Mammary epithelial cell (primary cell): ENCODE measurements at places on chromosomes 2 and 18. TPM values are rescaled to one million over a fixed set of nuclear protein-coding genes. Genes with fewer than 3 reads are reported as not detected.

The ANKRD30B gene
- not detected for polyA plus RNA-seq

DNA sequence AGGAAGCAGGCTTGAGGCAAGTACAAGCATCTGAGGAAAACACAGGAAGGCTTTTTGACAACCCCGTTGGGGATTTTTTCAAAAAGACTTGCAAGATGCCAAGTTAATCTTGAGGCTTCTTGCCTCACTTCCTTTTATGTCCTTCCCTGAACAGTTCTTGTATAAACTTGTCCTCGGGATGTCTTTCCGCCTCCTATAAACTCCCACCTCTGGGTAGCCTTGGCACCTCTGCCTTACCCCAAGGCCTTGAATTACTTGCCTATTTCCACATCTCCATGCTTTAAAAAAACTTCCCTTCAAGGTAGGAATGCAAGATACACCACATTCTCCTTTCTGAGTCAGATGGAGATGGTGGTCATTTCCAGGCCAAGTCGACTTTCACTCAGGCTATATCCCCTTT is 106.4 kb upstream of the RBBP8 start:
- DNase-seq: peak; percentile 99

DNA sequence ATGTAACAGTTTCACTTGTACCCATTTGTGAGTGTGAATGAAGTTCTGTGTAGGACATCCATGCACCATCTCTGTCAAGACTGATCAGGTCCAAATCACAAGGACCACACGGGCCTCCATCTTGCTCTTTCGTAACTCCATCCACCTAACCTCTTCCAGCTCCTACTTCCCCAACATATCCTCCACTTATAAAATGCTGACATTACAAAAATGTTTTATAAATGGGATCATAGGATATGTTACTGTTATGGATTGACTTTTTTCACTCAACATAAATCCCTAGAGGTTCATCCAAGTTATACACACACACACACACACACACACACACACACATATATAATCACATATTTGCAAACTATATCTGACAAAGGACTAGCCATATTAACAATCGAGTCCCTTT is 476.8 kb downstream of the ZNF516 start:
- DNase-seq: no peak

GRCh38 chr2:68045342-68045741 is 17.5 kb downstream of the C1D start:
- DNase-seq: no peak

GRCh38 chr2:33526132-33526531 is 49.7 kb downstream of the RASGRP3 start:
- no peak for DNase-seq

The KIF3C gene
- polyA plus RNA-seq: 9.1 TPM

- no peak for DNase-seq
Measured at GRCh38 chr18:70374154-70374553, 85.3 kb downstream of the SOCS6 start.

DNA sequence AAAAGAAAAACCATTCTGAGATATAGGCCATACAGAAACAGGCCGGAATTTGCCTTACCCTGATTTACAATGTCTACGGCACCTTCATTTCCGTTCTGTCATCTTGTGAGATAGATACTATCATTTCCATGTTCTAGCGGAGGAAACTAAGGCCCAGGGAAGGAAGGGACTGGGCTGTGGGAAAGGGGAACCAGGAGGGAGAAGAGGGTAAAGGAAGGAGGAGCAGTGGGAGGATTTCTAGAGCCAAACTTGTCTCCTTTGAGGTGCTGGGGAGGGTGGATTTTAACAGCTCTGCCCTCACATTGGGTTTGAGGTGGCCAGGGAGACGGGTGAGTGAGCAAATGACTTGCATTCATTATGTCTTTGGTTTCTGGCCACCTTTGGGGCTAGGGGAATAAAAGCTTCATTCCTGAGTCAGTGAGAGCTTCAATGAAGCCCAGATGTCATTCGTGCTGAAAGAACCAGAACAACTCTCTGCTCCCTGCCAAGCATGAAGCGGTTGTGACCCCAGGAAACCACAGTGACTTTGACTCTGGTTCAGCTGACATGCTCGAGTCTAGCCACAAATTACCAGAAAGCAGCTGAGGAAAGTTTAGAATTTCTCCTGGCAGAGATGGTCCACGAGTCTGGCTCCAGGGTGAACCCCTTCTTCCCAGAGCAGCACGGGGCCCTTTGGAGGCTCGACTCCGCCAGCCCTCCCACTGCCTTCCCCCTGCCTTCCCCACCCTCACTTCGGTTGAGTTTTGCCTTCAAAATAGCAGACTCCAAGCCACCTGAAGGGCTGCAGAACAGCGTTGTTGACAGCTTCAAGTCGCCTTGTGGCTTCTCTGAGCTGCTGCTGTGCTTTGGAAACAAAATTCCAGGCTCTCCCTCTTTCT is 3.8 kb downstream of the ACTG2 start:
- no peak for DNase-seq

- no peak for DNase-seq
Measured at GRCh38 chr2:41576423-41576822, 471.4 kb upstream of the PKDCC start.

DNA sequence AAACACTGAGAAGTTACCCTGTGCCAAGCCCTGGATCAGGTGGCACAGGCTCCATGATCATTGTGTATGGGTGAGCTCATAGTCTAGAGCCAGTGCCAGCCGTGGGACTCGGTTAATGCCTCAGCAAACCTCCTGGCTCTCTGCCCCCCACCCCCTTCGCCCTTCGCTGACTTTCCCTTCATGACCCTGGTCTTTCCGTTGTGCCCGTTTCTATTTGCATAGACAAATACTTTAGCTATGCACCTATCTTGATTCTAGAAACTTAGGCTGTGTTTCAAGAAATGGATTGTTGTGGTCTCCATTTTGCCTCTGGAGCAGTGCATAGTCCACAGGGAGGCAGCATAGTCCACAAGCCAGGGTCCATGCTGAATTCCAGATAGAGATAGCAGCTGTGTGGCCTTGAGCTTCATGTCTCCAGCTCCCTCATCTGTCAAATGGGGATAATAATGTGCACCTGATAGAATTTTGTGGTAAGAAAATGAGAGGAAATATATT is 44.8 kb upstream of the KDM3A start:
- DNase-seq: peak; percentile 30

- DNase-seq: peak; percentile 60
Measured at GRCh38 chr2:38106405-38107094, 30.6 kb upstream of the CYP1B1 start.
